ENCODE measurements at places on chromosomes 7 and 10. TPM values are rescaled to one million over a fixed set of nuclear protein-coding genes. Genes with fewer than 3 reads are reported as not detected.

DNA sequence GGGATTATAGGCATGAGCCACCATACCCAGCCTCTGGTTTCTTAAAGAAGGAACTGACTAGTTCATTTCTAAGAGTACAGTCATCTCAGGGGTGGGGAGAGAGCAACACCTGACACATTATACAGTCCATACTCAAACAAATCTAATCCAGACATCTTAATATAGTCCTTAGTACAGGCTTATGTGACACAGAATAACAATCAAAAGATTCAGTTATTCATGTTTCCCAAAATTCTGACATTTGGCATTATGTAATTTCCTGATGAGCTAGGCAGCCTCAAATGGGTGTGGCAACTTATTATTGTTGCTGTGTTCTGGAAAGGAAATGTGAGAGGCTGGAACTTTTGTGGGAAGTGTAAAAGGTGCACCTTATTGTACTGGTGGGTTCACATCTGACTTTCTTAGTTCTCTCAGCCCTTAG lies 116.3 kb downstream of the WDFY4 start:
- no peak for DNase-seq

GRCh38 chr10:125161707-125162119 lies 1.4 kb upstream of the CTBP2 start:
- DNase-seq = no peak

DNA sequence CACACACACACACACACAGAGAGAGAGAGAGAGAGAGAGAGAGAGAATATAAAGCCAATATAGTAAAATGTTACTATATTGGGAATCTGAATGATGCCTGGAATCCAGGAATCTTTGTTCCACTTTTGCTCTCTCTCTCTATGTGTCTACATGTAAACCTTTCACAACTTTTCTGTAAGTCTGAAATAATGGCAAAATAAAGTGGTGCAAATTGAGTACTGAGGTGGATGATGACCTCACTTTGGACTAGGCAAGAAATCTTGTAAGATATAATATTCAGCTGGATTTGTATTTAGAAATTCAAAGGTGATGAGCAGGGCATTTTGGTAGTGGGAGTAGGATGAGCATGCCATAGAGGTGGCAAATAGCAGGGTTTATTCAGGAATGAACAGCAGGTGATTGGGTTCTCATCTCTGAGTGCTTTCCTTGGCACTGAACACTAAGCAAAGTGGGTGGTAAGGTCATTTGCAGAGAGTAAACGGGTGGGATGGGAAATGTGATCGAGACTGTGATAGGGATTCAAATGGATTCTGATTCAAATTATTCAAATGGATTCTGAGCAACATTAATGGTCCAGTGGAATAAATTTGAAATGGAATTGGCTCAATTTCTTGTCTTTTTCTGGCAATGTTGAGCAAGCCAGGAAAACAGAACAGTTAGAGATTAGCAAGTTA lies 9.7 kb upstream of the ANLN start:
- no peak for DNase-seq

DNA sequence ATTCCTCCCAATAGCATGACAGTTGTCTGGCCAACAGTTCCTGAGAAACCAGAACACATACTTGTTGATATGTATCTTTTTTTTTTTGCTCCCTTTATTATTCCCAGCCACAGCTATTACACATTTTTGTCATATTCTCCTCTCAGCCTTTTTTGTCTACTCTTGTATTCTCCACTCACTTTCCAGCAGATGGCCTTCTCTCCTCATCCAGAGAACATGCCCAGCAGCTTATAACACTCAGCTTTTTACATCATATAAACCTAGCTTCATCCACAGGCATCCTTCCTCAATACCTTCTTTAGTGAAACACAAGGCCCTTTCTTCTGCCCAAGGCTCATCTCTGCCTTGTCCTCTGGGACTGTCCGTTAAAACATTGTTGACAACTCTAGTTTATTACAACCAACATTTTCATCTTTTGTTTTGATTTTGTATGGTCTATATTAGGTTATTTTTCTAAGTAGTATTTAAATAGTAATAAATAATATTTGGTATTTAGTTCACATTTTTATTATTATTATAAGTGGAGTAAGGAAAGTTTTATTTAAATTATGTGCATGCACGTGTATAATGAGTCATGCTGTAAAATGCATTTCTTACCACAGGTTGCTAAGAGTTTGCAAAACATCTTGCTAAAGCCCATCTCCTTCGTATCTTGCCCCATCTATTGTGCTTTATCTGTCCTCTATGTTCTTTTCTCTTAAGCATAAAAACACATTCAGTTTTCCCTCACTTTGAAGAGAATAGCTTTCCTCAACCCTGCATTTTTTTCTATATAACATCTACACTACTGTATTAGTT lies 101.5 kb downstream of the ORC5 start:
- no peak for DNase-seq

The CCZ1B gene
- 46.7 TPM for polyA plus RNA-seq

The OLAH gene
- polyA plus RNA-seq = not detected

The DRGX gene
- not detected for polyA plus RNA-seq
